ENCODE measurements at places on chromosomes 6 and 20.

GRCh38 chr20:44532259-44532980, 10.6 kb upstream of the SERINC3 start:
- no peak overlapping the region for H3K27ac ChIP-seq
- H3K27me3 ChIP-seq = no peaks in the 10 kb centered on the region
- H3K4me1 ChIP-seq = no peaks in the 10 kb centered on the region
- H3K36me3 ChIP-seq = no peaks in the 10 kb centered on the region
- no peak for DNase-seq

GRCh38 chr6:68951270-68951669, 316.2 kb downstream of the ADGRB3 start:
- H3K27me3 ChIP-seq = no peaks in the 10 kb centered on the region
- no peak overlapping the region for H3K4me3 ChIP-seq
- DNase-seq = no peak
- H3K27ac ChIP-seq = no peak overlapping the region
- H3K36me3 ChIP-seq = no peaks in the 10 kb centered on the region
- H3K4me1 ChIP-seq = no peaks in the 10 kb centered on the region

GRCh38 chr20:34715384-34715783, 11.2 kb downstream of the TP53INP2 start:
- H3K36me3 ChIP-seq = no peaks in the 10 kb centered on the region
- H3K27ac ChIP-seq = no peak overlapping the region
- H3K27me3 ChIP-seq = peaks cover 2% of the 10 kb centered on the region
- no peaks in the 10 kb centered on the region for H3K4me1 ChIP-seq
- no peak overlapping the region for H3K4me3 ChIP-seq

- no peaks in the 10 kb centered on the region for H3K36me3 ChIP-seq
- no peak overlapping the region for H3K4me3 ChIP-seq
- H3K27ac ChIP-seq = no peak overlapping the region
- no peaks in the 10 kb centered on the region for H3K27me3 ChIP-seq
- H3K4me1 ChIP-seq = no peaks in the 10 kb centered on the region
Observed at GRCh38 chr6:22442826-22443225, 126.5 kb upstream of the HDGFL1 start.

DNA sequence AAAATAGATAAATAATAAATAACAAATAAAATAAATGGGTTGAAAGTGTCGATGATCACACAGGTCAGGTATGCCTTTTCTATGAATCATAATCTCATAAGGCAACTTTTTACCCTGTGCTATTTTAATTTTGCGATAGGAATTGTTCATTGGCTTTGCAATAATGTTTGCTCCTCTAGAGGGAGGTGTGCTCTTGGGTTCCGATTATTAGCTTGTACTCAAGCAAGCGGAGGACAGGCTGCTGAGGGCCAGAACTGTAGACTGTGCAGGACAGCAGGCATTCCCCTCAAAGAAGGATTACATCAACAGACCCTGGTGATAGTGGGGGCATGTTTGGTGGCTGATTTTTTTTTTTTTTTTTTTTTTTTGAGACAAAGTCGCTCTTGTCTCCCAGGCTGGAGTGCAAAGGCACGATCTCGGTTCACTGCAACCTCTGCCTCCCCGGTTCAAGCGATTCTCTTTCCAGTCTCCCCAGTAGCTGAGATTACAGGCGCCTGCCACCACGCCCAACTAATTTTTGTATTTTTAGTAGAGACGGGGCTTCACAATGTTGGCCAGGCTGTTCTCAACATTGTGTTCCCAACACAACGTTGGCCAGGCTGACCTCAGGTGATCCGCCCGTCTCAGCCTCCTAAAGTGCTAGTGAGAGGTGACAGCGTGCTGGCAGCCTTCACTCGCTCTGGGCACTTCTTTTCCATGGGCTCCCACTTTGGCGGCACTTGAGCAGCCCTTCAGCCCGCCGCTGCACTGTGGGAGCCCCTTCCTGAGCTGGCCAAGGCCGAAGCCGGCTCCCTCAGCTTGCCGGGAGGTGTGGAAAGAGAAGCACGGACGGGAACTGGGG, 35.6 kb downstream of the RIOK1 start:
- no peak overlapping the region for H3K4me3 ChIP-seq
- H3K36me3 ChIP-seq = no peaks in the 10 kb centered on the region
- DNase-seq = peak; percentile 28

DNA sequence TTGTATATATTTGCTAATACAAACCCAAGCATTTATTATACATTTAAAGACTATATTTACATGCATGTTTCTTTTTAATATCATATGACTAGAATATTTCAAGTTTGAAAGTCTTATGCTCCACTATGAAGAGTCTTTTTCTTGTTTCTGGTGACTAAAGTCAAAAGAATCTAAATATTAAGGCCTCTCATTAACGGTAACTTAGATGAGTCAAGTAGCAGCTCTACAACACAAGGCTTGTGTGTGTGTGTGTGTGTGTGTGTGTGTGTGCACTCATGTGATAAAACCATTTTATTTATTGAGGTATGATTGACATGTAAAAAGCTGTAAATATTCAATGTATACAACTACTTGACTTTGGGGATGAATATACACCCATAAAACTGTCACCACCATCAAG, 275.6 kb downstream of the TFAP2B start:
- H3K4me3 ChIP-seq = no peak overlapping the region
- H3K27me3 ChIP-seq = no peaks in the 10 kb centered on the region
- no peaks in the 10 kb centered on the region for H3K4me1 ChIP-seq
- H3K27ac ChIP-seq = no peak overlapping the region

- no peak for DNase-seq
- no peak overlapping the region for H3K27ac ChIP-seq
Observed at GRCh38 chr20:19260412-19261090, 48.1 kb downstream of the SLC24A3 start.

GRCh38 chr6:165060720-165061119, 248.7 kb downstream of the C6orf118 start:
- no peak overlapping the region for H3K4me3 ChIP-seq
- H3K27ac ChIP-seq = no peak overlapping the region
- no peak for DNase-seq
- H3K4me1 ChIP-seq = no peaks in the 10 kb centered on the region
- H3K36me3 ChIP-seq = no peaks in the 10 kb centered on the region

DNA sequence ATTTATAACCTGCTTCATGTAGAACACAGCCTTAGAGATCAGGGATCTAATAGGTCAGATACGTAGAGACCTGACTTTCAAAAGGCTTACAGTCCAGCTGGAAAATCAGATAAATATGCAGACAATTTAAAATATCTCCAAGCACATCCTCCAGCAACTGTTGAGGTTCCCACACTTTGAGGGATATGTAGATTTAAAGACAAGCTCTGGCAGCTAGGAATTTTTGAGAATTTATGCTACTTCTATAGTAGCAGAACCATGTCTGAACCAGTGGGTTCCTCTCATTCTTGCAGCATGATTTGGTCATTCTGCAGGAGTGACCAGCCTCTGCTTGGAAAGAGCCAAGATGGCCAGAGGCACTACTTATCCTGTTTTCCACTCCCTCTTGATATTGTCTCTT, 60.5 kb downstream of the CYB5R4 start:
- no peaks in the 10 kb centered on the region for H3K27me3 ChIP-seq
- no peaks in the 10 kb centered on the region for H3K36me3 ChIP-seq
- no peak overlapping the region for H3K4me3 ChIP-seq
- no peak overlapping the region for H3K27ac ChIP-seq
- no peaks in the 10 kb centered on the region for H3K4me1 ChIP-seq

DNA sequence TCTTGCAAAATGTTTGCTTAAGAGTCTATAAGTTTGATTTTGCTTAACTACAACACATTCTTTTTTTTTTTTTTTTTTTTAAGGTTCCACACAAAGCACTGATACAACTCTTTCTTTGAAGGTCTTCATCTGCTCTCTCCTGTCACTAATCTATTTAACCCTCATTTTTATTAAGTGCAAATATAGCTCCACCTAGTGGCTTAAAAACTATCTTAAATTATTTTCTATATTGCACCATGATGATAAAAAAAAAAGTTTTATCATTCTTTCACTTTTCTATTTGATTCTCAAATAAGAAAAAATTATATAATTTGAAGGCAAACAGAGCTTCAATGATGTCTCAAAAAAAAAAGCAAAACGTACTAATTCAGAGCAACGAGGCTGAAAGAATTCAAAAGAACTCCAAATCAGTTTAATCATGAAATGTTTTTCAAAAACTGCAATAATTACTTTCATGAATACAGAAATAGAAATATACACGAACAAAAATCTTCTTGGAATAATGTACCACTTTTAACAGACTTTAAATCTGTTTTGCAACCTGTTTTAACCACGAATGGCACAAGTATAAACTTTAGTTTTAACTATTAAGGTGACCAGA, 12.8 kb downstream of the ESF1 start:
- H3K36me3 ChIP-seq = peaks cover under 1% of the 10 kb centered on the region
- no peak overlapping the region for H3K27ac ChIP-seq
- H3K27me3 ChIP-seq = no peaks in the 10 kb centered on the region
- H3K4me3 ChIP-seq = no peak overlapping the region
- no peaks in the 10 kb centered on the region for H3K4me1 ChIP-seq

DNA sequence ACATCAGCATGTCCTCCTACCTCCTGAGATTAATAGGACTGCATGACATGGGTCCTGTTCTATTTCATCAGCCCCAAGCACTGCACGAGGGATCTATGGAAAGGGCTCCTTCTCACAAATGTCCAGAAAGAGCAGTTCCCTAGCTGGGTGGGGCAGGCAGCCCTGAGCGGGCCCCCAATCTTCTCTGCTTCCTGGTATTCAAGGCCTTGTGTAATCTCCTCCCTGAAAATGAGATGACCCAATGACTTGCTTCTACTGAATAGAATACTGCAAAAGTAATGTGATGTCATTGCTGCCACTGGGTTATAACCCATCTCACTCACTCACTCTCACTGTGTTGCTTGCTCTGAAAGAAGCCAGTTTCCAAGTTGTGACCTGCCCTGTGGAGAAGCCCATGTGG, 126.4 kb downstream of the OPRM1 start:
- no peaks in the 10 kb centered on the region for H3K27me3 ChIP-seq
- no peaks in the 10 kb centered on the region for H3K4me1 ChIP-seq
- DNase-seq = no peak
- H3K4me3 ChIP-seq = no peak overlapping the region
- H3K36me3 ChIP-seq = no peaks in the 10 kb centered on the region

GRCh38 chr6:163946437-163946836, 531.9 kb downstream of the QKI start:
- H3K4me1 ChIP-seq = peaks cover 7% of the 10 kb centered on the region
- no peak for DNase-seq
- no peaks in the 10 kb centered on the region for H3K27me3 ChIP-seq
- no peaks in the 10 kb centered on the region for H3K36me3 ChIP-seq
- no peak overlapping the region for H3K4me3 ChIP-seq

GRCh38 chr6:108744244-108744972, 103.8 kb upstream of the ARMC2 start:
- no peaks in the 10 kb centered on the region for H3K36me3 ChIP-seq
- H3K27ac ChIP-seq = no peak overlapping the region
- H3K27me3 ChIP-seq = no peaks in the 10 kb centered on the region
- H3K4me3 ChIP-seq = no peak overlapping the region

DNA sequence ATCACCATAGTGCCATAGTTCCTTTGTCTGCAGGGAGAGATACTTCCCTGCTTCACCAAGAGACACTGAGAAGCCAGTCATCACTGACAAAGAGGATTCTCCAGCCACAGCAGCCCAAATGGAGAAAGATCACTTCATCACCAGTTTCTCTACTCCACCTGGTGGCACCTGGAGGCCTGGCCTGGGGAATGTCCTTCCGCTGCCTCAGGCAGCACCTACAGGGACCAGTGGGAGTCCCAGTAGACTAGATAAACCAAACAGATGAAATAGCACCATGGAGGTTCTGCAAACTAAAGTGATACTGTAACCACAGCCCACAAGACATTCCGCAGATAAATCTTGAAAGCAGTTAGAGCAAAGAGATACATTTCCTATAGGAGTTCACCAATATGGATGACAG, 266.5 kb downstream of the C6orf118 start:
- no peak overlapping the region for H3K27ac ChIP-seq
- no peak overlapping the region for H3K4me3 ChIP-seq
- peak; percentile 82 for DNase-seq
- H3K4me1 ChIP-seq = no peaks in the 10 kb centered on the region

DNA sequence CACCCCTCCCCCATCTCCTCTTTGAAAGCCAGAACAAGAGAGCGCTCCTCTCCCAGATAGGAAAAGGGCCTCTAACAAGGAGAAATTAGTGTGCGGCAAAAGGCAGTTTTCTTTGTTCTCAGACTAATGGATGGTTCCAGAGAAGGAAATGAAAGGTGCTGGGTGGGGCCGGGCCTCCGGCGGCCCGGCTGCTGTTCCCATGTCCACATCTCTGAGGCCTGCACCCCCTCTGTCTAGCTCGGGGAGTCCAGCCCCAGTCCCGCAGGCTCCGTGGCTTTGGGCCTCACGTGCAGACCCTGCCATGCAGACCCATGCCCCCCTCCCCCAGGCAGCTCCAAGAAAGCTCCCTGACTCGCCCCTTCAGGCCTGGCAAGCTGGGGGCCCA, 35.8 kb upstream of the MRGBP start:
- no peak for DNase-seq
- H3K4me1 ChIP-seq = no peaks in the 10 kb centered on the region
- H3K27ac ChIP-seq = no peak overlapping the region
- H3K36me3 ChIP-seq = no peaks in the 10 kb centered on the region
- no peaks in the 10 kb centered on the region for H3K27me3 ChIP-seq

GRCh38 chr20:47484303-47484702, 17.4 kb upstream of the NCOA3 start:
- no peaks in the 10 kb centered on the region for H3K36me3 ChIP-seq
- H3K4me3 ChIP-seq = no peak overlapping the region
- no peaks in the 10 kb centered on the region for H3K27me3 ChIP-seq
- H3K27ac ChIP-seq = no peak overlapping the region
- H3K4me1 ChIP-seq = no peaks in the 10 kb centered on the region

- H3K4me1 ChIP-seq = no peaks in the 10 kb centered on the region
- no peak for DNase-seq
- no peak overlapping the region for H3K27ac ChIP-seq
- H3K36me3 ChIP-seq = peaks cover 5% of the 10 kb centered on the region
Observed at GRCh38 chr6:160029525-160029924, 60.6 kb downstream of the IGF2R start.

- H3K36me3 ChIP-seq = no peaks in the 10 kb centered on the region
- H3K4me1 ChIP-seq = no peaks in the 10 kb centered on the region
- DNase-seq = no peak
- no peak overlapping the region for H3K27ac ChIP-seq
- no peak overlapping the region for H3K4me3 ChIP-seq
- H3K27me3 ChIP-seq = no peaks in the 10 kb centered on the region
Observed at GRCh38 chr20:62236200-62236599, 2.1 kb upstream of the OSBPL2 start.

- no peak for DNase-seq
- no peak overlapping the region for H3K4me3 ChIP-seq
- H3K36me3 ChIP-seq = peaks cover 4% of the 10 kb centered on the region
- H3K27me3 ChIP-seq = no peaks in the 10 kb centered on the region
Observed at GRCh38 chr20:33675136-33675959, 1.1 kb upstream of the NECAB3 start.

DNA sequence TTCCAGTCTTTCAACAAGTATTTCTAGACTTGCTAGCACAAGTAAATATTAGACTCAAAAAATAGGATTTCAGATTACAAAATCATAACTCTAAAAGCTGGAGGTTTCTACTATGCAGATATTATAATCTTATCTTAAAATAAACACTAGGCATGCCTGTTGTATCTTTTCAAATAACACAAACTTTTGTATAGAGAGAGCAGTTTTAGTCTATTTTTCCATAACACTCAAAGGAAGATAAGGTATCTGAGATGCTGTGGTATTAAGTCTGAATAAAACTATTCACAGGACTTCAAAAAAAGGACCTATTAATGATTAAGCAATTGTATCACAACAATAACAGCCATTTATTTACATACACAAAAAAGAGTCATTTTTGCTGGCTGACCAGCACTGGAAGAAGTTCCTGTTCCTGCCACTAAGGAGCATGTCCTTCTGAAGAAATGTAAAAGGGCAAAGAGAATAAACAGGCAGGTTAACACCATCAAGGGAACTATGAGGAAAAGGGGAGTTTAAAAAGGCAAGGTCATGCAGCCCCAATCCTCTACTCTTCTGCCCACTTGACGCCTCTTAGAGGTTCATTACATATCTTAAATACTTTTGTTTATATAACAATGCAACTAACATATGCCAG, 39.4 kb downstream of the REPS1 start:
- H3K36me3 ChIP-seq = no peaks in the 10 kb centered on the region
- H3K4me1 ChIP-seq = no peaks in the 10 kb centered on the region
- no peaks in the 10 kb centered on the region for H3K27me3 ChIP-seq

Data from mesendoderm (in vitro differentiated cells).